ENCODE measurements at places on chromosomes 2 and 18.

DNA sequence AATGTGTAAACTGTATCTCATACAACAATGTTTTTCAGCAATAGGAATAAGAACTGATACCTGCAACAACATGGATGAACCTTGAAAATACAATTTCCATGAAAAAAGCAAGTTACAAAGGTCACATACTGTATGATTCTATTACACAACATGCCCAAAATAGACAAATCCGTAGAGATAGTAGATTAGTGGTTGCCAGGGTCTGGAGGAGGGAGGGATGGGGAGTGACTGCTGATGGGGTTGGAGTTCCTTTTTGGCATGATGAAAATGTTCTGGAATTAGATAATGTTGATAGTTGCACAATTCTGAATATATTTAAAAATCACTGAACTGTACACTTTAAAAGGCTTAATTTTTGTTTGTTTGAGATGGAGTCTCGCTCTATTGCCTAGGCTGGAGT, 33.8 kb downstream of the UBXN4 start:
- no peak for DNase-seq

- DNase-seq, result no peak
These were observed 8.3 kb upstream of the PTPRM start for GRCh38 chr18:7558769-7559168.

GRCh38 chr2:8598295-8599165, 83.3 kb upstream of the ID2 start:
- no peak for DNase-seq

GRCh38 chr2:216775043-216775453, 79.7 kb upstream of the IGFBP5 start:
- no peak for DNase-seq

GRCh38 chr2:203441463-203441862, 93.6 kb downstream of the RAPH1 start:
- no peak for DNase-seq

DNA sequence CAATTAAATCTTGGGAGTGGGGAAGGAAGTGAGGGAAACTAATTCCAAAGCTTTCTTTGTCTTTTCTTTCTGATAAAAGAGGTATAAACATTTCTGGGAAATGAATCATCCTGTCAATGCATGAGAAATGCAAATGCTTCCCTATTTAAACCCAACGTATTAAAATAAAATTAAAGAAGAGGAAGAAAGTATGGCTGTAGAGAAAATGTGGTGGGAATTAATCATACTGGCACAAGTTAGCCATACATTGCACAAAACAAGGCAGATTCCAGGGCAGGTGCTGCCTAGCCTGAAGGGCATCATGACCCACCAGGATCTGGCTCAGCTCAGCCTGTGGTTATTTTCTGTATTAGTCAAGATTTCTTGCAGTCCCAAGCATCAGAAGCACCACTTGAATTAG, 338.0 kb downstream of the NYAP2 start:
- DNase-seq, result no peak

GRCh38 chr2:82234283-82234874, 1929.8 kb upstream of the LRRTM1 start:
- peak; percentile 4 for DNase-seq

DNA sequence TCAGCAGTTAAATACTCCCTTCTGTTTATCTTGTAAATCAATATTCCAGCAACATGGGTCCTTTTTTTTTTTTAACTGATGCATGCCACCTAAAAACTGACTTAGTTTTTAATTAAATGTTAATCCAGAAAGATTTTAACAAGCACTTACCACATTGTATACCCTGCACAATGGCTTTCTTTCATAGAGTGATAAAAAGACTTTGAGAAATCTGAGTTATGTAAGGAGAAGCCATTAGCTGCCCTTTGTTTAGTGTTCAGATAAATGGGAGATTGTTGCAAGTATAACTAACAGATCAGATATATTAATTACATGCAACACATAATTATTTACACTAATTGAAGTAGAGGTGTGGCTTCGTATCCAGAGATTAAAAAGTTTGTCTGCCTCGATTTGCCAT, 22.7 kb upstream of the NFATC1 start:
- no peak for DNase-seq

- no peak for DNase-seq
These were observed 1210.5 kb upstream of the GYPC start for GRCh38 chr2:125445495-125445894.

GRCh38 chr18:22021701-22022100, 147.7 kb upstream of the GATA6 start:
- DNase-seq, result no peak

- peak; percentile 74 for DNase-seq
These were observed 102.8 kb downstream of the HIBCH start for GRCh38 chr2:190216829-190217228.

DNA sequence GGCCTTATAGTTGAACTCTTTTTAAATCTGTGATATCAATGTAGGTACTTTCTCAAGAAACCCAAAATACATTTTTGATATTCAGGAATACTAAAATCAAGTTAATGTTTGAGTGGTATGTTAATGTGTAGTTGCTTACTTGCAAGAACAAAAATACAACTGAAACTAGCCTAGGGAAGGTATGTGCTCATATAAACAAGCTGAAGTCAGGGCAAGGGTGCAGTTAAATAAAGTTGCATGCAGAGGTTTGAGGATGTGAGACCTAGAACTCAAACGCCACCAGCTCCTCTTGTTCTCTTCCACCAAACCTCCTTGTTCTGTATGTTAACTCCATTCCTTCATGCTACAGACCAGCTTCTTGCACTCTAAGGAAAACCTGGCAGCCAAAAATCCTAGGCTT, 388.3 kb upstream of the SMIM21 start:
- DNase-seq, result no peak

GRCh38 chr2:85246348-85246747, 81.4 kb downstream of the TGOLN2 start:
- no peak for DNase-seq

- no peak for DNase-seq
These were observed 205.3 kb upstream of the ST6GAL2 start for GRCh38 chr2:107091163-107091864.

DNA sequence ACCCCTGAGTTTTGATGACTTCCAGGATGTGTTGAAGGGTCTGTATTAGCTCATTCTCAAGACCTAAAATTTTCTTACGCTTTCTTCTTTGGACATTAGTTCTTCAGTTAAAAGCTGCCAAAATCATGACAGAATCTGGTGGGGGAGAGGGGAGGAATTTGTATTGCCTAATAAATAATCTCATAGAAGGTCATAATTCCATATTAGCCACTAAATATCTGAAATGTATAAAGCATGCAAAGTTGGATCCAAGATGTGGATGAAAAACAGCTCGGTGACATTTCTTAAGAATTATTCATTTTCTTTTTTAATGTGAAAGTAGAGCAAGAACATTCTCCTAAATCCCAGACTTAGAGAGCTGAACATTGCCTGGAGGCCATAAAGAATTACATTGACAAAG, 120.1 kb downstream of the MMADHC start:
- no peak for DNase-seq

DNA sequence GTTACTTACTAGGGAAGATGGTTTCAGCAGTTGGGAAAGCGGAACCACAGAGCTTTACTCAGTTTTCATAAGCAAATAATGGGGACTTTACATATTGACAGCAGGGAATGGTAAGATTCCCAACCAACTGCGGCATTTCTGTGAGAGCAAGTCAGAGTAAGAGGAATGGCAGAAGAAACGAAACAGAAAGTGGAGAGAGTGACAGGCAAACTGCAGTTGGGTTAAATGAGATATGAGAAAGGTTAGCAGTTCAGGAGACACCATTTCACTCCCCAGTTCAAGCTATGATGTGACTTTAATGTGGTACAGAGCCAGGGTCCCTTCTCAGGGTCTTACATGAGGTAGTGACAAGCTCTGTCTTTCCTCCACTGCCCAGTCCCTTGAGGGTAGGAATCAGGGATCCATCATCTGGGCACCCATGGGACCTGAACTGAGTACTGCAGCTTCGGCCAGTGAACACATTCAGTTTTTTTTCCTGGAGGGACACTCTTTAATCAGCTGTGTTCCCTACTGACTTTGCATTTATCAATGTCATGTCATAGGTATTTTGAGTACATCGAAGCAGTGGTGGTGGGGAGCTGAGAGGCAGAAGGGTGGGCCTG, 33.0 kb upstream of the GREB1 start:
- DNase-seq, result no peak

- DNase-seq, result no peak
These were observed 53.5 kb upstream of the C2orf15 start for GRCh38 chr2:99088017-99088416.

DNA sequence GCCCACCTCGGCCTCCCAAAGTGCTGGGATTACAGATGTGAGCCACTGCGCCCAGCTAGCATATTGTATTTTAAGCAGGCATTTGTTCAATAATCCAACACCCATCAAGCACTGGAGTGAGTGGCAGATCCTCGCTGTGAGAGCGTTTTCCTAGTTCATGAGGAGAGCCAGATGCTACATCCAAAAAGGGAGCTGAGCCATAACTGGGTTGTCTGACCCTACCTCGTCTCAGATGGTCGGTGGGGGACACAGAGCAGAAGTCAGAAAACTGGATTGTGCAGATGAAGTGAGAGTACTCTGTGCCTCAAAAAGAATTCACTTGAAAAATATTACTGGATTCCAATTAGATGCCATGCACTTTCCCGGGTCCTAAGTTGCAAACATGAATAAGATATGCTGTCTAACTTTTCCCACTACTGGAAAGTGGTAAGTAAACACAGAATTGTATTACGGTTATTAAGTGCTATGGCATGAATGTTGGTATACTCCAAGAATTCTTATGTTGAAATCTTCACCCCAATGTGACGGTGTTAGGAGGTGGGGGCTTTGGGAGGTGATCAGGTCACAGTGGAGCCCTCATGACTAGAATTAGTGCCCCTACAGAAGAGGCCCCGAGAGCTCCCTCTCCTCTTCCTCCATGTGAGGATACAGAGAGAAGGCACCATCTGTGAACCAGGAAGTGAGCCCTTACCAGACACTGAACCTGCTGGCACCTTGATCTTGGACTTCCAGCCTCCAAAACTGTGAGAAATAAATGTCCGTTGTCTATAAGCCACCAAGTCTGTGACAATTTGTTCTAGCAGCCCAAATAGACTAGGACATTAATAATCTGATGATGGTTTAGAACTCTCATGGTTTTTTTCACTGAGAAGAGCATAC, 21.5 kb downstream of the SOWAHC start:
- no peak for DNase-seq

- no peak for DNase-seq
These were observed 261.4 kb downstream of the EPHA4 start for GRCh38 chr2:221310730-221311129.

GRCh38 chr2:69213782-69214181, 173.2 kb downstream of the GFPT1 start:
- no peak for DNase-seq

DNA sequence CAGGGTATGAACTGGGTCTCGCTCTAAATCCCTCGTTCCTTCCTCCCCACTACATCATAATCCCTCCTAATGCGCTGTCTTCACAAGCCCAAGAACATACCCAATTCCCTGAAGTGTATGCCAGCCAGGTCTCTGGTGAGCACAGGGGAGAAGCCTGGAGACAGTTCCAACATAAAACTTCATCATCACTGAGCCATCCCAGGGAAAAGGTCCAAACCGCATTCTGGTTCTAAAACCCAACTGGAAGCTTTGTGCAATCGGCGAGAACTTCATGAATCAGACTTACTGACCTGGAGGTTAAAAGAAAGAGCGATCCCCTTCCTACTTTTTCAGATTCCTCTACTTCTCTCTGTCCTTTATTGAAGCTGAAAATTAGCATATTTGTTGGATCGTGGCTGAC, 132.7 kb downstream of the ALPK2 start:
- no peak for DNase-seq

- no peak for DNase-seq
These were observed 61.0 kb downstream of the MGAT5 start for GRCh38 chr2:134314681-134315368.

DNA sequence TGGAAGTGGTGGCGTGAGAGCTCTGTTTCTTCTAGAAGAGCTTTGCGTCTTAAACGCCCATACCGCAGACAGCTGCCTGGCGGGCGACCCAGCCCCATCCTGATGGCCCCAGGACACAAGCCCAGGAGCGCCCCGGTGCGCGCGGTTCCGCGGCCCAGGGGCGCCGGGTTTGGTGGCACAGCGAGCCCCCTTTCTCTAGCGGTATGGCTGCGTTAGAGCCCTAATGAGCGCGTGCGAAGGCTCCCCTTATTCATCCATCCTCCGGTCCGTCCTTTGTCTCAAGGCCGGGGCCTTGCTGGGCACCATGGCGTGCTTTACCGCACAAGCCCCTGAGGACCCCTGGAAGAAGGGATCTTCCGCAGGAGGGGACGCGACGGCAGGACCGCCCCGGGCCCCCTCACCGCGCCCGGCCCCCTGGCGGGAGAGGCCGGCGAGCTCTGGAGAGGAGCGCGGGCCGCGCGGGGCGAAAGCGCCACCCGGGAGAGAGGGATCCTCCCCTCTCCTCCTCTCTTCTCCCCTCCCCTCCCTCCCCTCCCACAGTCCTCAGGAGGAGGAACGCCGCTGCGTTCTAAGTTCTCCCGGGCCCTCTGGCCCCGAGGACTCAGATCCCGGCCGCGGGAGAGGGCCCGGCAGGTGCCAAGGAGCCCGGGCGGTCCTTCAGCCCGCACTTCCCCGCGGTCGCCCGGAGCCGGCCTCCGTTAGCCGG, 626 bp upstream of the SLC1A4 start:
- peak; percentile 66 for DNase-seq

DNA sequence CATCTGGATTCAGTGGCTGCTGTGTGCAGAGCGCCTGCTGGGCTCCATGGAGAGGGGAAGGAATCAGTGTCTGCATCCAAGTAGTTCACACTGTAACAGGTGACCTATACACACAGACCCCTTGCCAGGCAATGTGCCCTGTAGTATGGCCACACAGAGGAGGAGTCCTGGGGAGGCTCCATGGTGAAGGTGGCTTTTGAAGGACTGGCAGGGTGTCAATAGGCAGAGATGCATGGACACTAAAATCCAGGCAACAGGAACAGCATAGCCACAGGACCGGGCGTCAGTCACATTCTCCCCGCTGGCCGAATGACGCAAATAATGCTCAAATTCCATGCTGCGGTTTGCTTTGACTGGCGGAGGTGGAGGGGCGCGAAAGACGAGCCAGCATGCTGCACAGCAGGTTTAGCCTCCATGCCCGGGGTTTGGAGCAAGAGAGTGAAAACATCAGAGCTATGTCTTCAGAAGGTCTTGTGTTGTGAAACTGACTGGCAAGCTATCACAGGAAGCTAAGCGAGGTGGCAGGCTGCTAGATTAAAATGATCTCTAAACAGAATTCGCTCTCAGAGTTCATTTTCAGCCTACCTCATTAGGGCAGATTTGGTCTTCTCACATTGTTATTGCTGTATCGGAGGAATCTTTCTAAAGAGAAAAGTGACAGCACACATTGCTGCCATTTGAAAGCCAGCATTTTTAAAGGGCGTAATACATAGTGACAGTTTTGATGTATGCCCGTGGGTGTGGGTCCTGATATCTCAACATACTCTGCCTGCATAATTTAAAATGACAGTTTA, 1.2 kb upstream of the CHMP1B start:
- DNase-seq, result peak; percentile 54

GRCh38 chr18:57364460-57364859, 12.1 kb downstream of the ST8SIA3 start:
- no peak for DNase-seq
